ENCODE measurements at places on chromosomes 4 and X.

DNA sequence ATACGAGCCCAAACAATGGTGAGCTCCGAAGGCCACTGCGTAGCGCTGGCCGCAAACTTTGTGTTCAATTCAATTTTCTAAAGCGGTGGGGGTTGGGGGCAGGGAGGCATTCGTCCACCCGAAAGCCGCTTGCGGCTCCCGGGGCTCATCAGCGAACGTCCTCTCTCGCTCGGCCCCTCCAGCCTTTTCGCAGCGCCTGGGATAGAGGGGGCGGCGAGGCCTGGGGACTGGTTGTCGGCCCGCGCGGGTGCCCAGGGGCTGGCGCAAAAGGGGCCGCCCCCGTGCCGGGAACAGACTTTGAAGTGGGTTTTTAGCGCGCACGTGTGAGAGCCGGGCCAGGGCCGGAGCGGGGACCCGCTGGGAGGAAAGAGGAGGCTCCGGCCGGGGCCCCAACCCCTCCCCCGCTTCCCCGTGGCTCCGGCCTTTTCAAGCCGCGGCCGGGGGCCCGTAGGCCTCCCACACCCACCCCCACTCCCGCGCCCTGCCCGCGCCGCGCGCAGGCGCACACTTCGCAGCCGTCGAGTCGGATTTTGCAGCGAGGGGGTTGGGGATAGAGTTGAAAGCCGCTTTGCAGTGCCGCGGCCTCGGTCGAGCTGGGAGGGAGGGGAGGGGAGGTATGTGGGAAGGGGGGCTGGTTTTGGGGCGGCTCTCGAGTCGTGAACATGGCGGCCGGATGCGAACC is 8.3 kb downstream of the ZIC3 start:
- DNase-seq, result no peak

DNA sequence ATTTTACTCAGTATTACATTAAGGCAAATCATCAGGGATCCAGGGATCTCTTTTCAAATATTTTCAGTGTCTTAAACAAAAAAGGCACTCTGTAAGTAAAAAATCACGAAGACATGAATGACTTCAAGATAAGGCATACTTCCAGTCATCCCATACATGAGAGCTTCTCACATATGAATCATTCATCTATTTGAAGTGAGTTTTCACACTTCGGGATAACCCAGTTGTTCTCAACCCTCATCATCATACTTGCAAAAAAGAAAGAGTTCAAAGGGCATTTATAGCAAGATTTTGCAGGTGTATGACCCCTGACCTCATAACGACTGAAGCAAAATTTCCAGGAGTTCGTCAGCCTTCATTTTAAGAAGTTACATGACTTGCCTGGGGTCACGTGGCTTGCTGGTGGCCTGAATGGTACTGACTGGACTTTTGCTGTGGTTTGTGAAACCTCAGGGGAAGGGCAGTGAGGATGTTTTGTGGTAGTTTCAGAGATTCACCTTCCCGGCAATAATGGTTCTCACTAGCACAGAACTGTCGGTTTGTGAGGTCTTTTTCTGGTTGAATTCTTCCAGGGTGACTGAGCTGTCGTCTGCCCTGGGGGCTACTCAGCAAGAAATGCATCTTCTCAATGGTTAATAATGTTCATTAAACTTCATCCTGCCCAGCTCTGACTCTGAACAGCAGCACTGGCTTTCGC is 115.8 kb upstream of the SHISA3 start:
- no peak for DNase-seq

- no peak for DNase-seq
Measured at GRCh38 chr4:80069108-80069836, 3.8 kb downstream of the ANTXR2 start.

- DNase-seq, result no peak
Measured at GRCh38 chr4:4985844-4986243, 33.4 kb downstream of the CYTL1 start.

GRCh38 chr4:189364032-189364449 is 576.6 kb upstream of the FRG1 start:
- no peak for DNase-seq

GRCh38 chr4:2934077-2934812 is 29.0 kb downstream of the NOP14 start:
- DNase-seq, result peak; percentile 52

GRCh38 chrX:49838374-49838773 is 9.3 kb downstream of the PAGE4 start:
- DNase-seq, result peak; percentile 21

- DNase-seq, result no peak
Measured at GRCh38 chr4:1326751-1327525, 20.1 kb upstream of the UVSSA start.

DNA sequence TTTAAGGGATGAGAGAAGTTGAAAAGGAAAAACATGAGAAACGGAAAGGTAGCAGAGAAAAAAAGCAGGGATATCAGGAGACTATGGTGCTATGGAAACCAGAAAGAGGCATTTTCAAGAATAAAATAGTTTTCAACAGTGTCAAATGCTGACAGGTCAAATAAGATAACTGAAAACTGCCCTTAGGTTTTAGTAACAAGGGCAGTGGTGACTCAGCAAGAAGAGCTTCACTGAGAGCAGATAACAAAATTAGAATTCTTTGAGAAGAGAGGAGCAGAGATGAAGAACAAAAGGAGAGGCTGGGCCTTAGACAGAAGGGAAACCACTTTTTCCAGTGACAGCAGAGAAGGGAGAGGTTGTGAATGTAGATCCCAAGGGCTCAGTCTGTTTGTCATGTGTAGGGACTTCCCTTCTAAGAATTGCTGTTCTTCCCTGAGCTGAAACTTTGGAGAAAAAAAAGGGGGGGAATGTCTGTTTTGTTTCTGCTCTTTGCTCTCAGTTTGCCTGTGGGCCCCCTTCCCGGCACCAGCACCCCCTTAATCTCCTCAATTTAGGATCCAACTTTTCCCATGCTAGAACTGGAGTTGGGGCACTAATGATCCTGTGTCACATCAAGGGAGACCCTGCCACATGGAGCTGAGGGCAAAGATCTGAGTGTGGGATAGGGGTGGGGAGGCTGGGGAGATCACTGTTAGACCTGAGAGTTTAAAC is 26.8 kb upstream of the MAGEA10 start:
- no peak for DNase-seq

GRCh38 chr4:3775005-3775404 is 8.8 kb downstream of the ADRA2C start:
- no peak for DNase-seq

GRCh38 chr4:48184882-48185281 is 50.8 kb upstream of the TXK start:
- DNase-seq, result no peak

DNA sequence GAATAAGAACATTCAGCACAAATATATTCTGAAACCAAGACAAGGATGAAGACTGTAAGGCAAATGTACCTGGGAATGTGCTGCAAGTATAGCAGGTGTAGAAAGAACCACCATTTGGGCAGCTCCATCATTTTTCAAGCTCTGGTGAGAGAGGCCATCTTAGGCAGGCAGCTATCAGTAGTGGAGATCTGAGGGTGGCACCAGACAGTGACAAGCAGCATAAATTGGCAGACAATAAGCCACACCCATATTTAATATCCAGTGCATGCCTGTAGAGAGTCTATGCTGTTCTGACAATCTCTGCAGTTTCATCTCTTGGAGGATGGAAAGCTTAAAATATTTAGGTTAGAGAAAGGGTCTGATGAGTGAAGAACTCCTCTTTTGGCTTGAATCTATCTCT is 22.5 kb downstream of the CCNG2 start:
- no peak for DNase-seq

- peak; percentile 23 for DNase-seq
Measured at GRCh38 chrX:76148041-76148665, 24.7 kb upstream of the PBDC1 start.

GRCh38 chr4:112348488-112349158 is 51.5 kb downstream of the ALPK1 start:
- no peak for DNase-seq

- DNase-seq, result no peak
Measured at GRCh38 chr4:6444582-6444981, 27.8 kb downstream of the PPP2R2C start.

DNA sequence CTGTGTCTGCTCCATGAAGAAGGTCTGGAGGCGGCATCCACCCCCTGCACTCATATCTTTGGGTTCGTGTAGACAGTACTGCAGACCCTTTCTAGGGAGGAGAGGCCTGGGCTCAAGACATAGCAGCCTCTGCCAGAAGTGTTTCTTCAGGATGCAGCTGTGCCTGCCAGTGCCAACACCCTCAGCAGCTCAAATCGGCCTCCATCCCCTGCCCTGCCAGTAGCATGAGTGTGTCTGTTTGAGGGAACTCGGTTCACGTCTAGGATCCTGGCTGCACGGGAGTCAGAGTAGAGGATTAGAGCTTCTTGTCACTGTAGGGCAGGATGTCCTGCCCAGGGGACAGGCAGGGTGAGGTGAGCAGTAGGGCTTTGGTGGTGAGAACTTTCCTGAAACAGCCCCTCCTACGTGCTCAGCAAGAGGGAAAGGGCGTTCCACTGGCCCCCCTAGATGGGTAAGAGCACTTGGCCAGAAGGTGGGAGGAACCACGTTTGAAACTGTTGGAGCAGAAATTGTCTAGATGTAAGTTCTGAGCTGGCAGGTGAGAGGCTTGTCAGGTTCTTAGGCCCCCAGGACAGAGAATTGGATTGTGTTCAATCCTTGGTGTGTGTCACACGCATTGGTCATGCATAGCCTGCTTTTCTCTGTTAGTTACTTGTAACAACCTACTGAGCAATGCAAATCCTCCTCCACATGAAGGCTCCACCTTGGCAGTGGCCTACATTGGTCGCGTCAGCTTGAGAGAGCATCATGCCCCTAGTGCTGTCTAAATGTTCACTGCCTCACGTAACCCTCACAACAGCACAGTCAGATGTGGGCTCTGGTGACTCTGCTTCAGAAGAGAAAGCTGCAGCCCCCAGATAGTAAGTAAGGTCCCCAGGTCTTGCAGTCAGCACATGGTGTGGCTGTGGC is 25.8 kb upstream of the FAM193A start:
- DNase-seq, result no peak

DNA sequence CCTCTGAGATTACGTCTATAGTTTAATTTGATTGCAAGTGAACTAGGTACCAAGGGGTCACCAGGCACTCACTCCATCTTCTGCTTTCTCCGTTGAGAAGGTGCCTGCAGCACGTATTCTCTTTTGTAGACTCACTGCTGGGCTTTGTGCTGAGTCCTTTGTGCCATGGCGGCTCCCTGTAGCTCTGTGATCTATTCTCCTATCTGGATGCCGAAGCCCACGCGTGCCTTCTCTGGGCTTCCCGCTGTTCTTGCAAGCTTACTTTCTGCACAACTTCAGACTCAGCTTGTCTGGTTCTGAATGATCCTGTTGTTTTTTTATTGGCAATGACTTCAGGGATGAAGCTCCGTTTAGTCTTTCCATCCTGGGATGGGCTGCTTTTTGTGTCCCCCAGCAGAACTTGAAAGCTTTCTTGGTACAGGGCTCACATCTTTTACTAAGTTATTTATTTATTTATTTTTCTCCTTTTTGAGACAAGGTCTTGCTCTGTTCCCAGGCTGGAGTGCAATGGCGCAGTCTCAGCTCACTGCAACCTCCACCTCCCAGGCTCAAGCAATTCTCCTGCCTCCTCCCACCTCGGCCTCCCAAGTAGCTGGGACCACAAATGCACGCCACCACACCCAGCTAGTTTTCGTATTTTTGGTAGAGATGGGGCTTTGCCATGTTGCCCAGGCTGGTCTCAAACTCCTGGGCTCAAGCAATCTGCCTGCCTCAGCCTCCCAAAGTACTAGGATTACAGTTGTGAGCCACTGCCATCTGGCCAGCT is 100.9 kb upstream of the NKX1-1 start:
- no peak for DNase-seq

DNA sequence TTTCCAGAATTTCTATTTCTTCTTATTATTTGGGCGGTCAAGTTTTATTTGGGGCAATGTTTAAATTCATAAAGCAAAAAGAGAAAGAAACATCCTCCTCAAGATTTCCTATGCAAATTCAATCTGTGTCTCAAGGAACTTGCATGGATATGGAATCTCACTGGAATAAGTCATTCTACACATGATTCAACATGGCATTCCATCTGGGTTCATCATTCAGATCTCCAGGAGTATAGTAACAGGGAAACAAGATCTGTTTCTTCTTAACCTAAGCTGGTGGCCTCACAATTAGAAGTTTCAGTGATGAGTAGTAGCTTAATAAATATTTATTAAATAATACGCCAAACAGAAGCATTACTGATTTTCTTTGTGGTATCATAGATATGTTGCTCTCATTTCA is 19.8 kb downstream of the KLHL34 start:
- no peak for DNase-seq

- no peak for DNase-seq
Measured at GRCh38 chr4:184328022-184328736, 110.5 kb upstream of the ENPP6 start.

DNA sequence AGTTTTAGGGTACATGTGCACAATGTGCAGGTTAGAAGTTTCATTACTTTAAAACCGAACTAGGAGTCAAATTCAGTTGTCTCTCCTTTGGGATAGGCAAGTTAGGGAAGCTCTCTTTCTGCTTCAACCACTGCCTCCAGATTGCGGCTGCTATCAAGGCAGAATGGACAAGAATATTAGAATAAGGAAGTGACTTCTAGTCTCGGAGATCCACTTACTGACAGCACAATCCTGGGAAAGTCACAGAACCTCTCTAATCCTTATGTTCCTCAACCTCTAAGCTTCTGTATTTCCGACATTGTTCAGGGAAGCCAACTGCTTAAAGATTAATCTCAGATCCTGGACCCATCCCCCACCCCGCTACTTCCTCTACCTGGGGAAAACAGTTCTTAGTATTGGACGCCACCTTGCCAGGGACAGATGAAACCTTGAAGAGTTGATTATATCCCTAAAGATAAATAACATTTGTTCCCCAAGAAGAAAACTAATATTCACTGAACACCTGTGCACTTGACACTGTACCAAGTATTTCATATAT is 2.1 kb downstream of the NUP62CL start:
- no peak for DNase-seq

DNA sequence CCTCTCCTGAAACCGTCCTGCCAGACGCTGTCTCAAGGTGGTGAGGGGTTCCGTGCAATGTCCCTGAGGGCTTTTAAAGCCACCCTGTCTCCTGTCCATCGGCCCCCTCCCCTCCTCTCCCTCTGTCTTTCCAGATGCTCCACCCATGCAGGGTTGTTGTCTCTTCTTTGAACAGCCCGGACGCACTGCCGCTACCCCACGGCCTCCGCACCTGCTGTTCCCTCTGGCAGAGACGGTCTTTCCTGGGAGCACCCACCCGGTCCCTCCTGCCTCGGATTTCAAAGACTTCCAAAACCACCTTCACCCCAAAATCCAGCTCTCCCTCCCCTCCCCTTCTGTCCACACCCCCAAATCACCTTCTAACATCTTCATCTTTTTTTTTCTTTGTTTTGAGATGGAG is 4.1 kb upstream of the ASMT start:
- no peak for DNase-seq
